ENCODE measurements at places on chromosomes 16 and 17.

- no peak for DNase-seq
Measured at GRCh38 chr17:50337956-50338355, 8.0 kb upstream of the XYLT2 start.

GRCh38 chr17:12993631-12994030, 24.2 kb downstream of the ELAC2 start:
- no peak for DNase-seq

DNA sequence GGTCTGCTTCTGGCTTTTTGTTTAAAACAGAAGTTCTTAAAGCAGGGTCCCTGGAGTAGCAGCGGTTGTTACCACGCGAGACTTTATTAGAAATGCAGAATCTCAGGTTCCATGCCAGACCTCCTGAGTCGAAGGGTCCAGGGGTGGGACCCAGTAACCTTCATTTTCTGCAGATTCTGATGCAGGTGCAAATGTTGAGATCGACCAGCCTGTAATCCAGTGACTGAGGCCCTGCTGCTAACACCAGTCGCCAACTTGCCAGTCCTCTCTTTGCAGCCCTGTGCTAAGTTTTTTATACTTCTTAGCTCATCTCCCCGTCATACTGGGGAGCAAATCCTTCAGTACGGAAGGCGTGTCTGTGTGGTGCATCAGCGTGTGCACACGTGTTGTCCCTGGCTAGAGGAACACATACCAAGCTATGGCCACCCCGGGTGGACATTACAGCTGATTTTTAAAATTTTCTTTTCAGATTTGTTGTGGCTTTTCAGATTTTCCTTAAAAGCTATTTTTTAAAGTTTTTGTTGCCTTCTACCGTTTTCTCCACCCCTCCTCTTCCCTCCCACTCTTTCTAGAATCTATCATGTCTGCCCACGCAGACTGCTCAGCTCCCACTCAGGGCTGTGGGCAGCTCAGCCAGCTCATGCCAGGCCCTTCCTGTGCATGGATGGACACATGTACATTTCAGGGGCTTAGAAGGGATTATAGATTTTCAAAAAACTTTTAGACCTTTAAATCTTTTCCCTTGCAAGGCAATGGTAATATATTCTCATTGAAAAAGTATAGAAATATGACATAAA, 57.7 kb downstream of the MEAK7 start:
- no peak for DNase-seq

- no peak for DNase-seq
Measured at GRCh38 chr16:87297918-87298631, 19.1 kb downstream of the C16orf95 start.

DNA sequence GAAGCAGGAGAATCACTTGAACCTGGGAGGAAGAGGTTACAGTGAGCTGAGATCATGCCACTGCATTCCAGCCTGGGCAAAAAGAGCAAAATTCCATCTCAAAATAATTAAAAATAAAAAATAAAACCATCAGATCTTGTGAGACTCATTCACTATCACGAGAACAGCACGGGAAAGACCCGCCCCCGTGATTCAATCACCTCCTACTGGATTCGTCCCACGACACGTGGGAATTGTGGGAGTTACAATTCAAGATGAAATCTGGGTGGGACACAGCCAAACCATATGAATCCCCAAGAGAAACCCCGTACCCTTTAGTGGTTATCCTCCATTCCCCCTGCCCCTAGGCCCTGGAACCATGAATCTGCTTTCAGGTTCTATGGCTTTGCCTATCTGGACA, 15.4 kb upstream of the MGAT5B start:
- DNase-seq: no peak

- DNase-seq: no peak
Measured at GRCh38 chr16:50304467-50305440, 38.4 kb downstream of the ADCY7 start.

GRCh38 chr17:75601057-75601987, 13.7 kb downstream of the MYO15B start:
- DNase-seq: peak; percentile 32

DNA sequence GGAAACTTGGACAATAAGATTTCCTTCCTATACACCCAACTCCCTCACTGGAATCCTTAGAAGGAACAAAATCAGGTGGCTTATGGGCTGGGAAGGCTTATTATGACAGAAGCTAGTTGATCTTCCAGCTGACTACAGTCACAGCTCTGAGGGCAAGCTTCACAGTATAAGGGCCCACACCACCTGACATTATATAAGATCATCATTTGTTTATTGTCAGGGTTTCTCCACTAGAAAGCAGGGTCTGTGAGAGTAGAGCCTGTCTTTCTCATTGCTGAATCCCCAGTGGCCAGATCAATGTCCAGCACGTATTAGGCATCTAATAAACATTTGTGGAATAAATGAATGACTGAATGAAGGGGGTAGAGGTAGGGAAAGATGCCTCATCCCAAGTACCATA, 57.8 kb upstream of the PHOSPHO1 start:
- no peak for DNase-seq

GRCh38 chr16:53224951-53225533, 170.3 kb downstream of the CHD9 start:
- no peak for DNase-seq

DNA sequence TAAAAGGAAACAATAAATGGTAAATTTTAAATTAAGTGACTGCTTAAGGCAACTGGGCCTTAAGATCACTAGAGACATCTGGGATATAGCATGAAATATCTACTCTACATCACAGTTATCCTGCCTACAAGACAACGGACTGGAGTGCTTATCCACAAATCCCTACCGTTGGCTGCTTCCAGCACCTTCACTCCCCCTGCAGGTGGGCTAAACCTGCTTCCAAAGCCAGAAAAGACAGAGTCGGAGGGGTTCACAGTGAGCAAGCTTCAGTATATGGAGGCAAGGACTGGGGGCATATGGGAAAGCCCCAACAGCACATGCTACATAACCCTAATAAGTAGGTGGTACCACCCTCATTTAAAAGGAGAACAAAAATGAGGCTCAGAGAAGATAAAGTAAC, 45.3 kb downstream of the GRIN2A start:
- DNase-seq: no peak

DNA sequence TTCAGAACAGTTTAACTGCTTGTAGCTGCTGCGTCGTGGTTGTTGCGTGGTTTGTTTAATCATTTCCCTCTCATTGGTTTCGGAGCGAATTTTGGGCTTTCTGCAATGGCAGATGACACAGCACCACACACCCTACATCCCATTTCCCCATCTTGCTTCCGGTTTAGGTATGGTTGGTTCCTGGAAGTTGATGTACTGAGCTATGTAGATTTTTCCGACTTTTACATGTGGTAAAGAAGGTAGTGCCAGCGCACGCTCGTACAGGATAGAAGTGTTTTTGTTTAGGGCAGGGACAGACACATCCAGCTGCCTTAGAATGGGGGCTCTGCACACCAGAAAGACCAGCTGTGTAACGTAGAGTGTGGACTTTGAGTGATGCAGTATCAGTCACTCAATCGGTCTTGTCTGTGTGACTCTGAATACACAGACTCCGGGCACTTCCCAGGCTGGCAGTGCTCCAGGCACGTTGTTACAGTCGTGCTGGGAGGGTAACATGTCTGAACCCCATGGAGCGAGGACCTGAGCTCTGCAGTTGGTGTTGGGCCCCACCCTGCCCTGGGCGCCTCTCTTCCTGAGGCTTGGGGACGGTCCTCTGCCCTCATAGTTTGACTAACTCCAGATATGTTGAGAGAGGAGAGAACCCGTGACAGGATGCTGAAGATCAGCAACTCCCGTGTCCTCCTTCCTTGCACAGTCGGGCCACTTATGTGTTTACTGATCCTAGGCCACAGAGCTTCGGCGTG, 172.0 kb upstream of the CHMP6 start:
- no peak for DNase-seq

- DNase-seq: no peak
Measured at GRCh38 chr16:86075488-86075785, 176.5 kb downstream of the IRF8 start.

GRCh38 chr16:53905028-53905427, 201.1 kb downstream of the FTO start:
- DNase-seq: no peak

DNA sequence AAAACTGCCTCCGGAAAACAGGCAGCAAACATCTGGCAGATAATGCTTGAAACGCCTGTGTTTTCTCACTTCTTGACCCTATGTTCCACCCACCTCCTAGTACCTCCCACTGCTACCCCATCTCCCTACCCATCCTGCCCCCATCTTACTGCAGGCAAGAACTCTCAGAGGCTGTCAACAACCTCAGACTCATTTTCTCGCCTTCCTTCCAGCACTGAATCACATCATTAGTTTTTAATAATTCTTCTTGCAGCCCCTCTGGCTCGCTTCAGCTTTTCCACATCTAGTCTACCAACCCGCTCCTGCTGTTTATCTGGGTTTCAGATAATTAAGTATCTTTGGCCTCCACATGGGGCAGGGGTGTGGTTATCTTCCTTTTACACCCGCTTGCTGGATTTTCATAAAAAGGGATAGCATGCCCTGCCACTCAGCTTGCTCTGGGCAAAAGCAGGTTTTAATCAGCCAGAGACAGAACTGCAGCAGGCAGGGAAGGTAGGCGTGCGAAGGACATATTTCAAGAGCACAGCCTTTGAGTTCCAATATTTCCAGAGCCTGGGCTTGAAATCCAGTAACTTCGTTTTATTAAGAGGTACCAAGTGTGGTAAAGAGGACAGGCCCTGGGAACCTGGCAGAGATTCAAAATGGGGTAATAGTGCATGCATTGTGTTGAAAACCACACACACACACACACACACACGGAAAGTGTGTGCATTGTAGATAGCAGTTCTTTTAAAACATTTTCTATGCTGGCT, 87.5 kb downstream of the BMERB1 start:
- DNase-seq: no peak

DNA sequence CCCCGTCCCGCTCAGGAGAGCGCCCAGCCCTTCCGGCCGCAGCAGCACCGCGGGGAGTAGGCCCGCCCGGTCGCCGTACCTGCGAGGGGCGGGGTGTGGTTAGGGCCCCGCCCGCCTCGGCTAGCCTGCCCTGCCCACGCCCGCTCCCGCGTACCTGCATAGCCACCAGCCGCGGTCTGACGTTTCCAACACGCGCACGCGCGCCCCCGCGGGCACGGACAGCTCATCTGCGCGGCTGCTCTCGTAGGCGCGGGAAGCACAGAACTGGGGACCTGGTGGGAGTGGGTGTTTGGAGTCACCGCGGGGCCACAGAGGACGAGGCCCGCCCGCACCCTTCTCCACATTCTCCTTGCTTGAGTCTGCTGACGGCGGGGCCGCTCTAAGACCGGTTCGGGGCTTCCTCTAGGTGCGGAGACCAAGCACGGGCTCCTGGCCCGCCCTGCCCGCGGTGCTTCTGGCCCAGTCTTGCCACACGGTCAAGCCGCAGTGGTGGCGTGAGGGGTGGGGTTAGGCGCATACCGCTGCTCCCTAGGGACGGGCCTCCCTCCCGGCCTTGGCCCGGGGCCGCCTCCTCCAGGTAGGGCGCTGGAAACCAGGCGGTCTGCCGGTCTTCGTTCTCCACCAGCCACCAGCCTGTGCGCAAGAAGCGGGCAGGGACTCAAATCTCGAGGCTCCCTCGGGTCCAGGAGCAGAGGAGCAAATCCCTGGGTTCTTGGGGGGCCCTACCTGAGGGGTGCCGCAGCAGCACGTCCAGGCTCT, 1.8 kb downstream of the NOXO1 start:
- DNase-seq: no peak

GRCh38 chr16:87959391-87959990, 8.3 kb downstream of the BANP start:
- no peak for DNase-seq

DNA sequence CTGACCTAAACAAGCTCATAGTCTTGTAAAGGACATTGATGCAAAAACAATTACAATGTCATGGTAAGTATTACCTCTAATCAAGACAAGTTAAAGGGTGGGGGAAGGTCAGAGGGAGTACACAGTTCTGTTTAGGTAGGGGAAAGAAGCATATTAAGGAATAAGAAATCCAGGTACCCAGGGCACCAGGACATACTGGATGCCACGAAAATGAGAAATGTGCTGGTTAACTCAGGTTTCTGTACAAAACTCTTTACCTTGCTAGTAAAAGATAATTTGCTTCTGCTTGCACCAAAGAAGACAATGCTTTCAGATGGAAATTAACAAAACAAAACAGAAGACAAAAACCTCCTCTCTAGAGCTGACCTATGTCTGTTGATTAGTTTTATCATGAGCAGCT, 70.7 kb upstream of the MED13 start:
- DNase-seq: no peak

DNA sequence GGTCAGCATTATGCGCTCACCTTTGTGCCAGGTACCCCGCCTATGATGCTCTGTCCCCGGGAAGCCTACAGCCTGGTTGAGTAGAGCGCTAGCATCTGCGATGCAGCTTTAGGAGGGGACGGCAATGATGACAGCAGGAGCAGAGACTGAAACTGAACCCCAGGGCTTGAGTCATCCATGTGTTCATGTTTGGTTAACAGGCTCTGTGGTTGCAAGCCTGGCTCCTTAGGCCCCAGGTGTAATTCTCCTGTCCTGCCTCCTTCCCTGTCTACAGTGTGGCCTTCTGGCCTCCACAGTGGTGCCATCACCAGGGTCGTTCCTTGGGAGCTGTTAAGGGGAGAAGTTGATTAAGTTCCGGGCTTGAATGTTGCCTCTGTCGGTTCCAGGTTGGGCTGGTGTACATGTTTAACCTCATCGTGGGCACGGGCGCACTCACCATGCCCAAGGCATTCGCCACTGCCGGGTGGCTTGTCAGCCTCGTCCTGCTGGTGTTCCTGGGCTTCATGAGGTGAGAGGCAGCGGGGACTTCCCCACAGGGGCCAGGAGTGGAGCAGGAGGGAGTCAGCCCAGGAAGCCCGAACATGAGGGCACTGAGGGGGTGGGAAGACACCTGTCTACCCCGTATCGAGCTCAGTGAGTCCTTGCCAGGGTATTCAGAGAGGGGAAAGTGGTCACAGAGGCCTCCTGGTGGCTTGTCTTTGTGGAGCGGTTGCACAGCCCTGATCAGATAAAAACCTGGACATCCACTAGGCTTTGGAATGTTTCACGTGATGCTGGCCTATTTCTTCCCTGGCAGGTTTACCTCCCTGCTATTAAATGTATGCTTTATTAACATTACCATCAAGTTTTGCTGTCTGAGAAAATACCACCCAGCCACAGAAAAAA, 9.2 kb upstream of the NAT9 start:
- DNase-seq: no peak

DNA sequence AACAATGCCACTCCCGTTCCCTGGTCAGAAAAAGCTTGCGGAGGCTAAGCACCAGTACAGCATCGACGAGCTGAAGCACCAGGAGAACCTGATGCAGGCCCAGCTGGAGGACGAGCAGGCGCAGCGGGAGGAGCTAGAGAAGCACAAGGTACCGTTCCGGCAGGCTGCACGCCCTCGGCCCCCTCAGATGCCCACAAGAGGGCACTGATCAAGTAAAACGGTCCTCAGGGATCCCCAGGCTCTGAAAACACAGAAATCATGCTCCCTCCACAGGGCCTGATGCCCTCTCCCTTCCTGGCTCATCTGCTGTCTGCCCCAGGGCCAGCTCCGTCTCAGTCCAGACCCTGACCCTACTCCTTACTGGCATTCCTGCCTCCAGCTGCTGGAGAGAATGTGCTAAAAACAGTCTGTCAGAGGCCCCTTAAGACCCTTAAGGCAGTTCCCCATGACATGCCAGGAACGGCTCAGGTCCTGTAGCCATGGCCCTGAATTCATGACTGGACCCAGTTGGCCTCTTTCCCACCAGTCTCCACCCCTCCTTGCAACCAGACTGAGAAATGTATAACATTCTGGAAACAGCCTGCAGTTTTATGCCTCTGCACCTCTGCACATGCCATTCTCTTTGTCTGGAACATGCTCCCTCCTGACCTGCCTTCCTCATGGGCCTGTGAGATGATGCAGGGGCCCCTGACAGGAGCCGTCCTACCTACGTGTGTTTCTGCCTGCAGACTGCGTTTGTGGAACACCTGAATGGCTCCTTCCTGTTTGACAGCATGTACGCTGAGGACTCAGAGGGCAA, 21.8 kb downstream of the DRC3 start:
- no peak for DNase-seq
